ENCODE measurements at places on chromosomes 16 and 17. TPM values are rescaled to one million over a fixed set of nuclear protein-coding genes. Genes with fewer than 3 reads are reported as not detected.

C17orf67 gene
- 3.2 TPM for total RNA-seq

SDR42E1 gene
- 2.1 TPM for total RNA-seq

KRTAP9-8 gene
- total RNA-seq, result not detected

PDE6G gene
- not detected for total RNA-seq
